ENCODE measurements at places on chromosomes 2 and 18.

DNA sequence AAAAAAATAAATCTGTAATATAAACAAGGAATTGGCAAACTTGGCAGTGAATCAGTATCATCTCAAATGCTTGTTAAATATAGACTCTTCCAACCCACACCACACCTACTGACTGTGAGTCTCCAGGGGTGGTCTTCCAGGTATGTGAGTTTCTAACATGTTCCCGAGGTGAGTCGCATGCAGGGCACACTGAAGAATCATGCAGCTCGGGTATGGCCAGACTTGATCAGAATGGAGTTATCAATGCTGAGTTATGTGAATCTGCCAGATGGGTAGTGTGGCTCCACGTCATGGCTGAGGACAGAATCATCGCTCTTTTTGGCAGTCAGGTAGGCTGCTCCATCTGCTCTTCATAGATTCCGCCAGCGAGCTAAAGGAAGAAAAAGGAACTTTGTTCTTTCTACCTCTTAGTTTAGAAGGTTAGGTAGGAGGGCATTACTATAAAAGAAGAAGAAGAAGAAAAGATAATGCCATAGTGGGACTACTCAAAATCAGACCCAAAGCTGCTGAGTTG is 1279.7 kb upstream of the ZEB2 start:
- no peak for DNase-seq

DNA sequence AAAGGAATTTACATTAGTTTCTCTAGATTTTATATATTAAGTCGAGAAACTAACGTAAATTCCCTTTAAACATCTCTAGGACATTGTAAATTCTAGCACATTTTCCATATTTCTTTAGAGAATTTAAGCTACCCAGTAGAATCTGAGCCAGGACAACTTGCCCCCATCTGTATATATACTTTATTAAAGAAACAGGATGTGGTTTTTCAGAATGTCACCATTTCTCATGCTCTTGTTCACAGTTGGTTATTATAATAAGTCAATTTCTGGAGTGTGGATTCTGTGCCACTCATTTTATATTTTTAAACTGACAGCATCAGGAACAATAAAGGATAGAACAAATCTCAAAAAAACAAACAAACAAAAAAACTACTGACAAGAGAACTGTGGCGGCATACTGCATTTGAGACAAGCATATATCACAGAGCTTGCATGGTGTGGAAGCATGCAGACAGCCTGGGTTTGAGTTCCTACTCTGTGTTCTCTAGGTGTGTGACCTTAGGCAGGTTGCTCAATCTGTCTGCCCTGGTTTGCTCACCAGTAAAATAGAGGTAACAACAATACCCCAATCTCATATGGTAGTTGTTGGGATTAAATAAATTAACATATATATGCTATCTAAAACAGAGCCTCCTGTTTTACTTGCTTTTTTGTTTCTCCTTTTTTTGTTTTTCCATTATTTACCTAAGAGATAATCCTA is 61.4 kb upstream of the DNER start:
- no peak for DNase-seq

- DNase-seq: no peak
Observed at GRCh38 chr2:197628043-197628500, 47.3 kb downstream of the RFTN2 start.

DNA sequence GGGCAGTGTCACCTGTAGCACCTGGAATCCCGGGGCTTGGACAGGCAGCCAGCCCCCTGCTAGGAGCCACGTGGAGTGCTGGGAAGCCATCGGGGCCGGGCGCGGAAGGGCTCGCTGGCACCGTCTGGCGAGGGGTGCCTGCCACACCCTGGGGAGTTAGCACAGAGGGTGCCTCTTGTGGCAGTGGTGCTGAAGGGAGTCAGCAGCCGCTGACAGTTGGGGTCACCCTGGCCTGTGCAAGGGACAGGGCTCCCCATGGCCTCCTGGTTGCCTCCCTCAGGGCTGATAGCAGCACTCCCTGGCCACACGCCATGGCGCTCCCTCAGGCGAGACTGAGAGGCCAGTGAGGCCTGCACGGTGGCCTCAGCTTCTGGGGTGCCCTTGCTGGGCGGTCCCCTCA is 13.9 kb upstream of the D2HGDH start:
- no peak for DNase-seq

DNA sequence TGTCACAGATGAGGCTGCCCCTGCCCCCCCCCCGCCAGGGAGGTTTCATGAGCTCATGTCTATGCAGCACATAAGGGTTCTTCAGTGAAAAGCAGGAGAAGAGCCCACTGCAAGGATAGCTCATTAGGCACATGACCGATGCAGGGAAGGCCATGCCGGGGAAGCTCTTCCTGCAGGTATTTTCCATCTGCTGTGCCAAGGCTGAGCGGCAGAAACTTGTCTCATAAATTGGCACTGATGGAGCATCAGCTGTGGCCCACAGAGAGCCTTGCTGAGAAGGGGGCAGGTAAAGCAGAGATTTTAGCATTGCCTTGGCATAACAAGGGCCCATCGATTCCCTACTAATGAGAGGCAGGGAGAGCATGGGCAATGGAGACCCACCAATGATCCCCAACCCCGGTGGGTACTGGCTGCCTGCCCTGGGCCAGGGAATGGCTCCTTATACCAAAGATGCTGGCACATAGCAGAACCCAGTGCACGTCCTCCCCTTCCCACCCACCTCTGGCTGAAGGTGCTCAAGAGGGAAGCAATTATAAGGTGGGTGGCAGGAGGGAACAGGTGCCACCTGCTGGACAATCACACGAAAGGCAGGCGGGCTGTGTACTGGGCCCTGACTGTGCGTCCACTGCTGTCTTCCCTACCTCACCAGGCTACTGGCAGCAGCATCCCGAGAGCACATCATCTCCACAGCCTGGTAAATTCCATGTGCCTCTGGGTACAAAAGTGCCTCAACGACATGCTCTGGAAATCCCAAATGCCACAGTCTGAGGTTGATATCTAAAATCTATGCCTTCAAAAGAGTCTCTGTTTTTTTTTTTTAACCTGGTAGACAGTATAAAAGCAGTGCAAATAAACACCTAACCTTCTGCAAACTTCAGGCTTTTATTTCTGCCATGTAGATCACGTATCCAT is 41.4 kb downstream of the STEAP3 start:
- DNase-seq: peak; percentile 79

DNA sequence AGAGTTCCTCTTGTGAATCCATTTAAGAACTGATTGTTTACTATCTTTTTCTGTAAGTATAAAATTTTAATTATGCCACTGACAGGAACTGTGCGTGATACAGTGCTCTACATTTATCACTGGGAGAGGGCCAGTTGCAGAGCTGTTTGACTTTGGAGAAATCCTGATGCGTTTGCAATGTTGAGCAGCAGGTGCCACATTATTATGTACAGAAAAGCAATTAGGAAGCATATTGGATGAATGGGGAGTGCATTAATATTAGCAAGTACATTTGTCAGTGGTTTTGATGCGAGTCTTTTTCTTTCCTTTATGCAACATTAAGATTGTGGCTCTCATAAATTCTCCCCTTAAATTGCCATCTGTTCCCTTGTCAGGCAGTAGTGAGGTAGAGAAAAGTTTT is 302.3 kb upstream of the FANCL start:
- DNase-seq: no peak

DNA sequence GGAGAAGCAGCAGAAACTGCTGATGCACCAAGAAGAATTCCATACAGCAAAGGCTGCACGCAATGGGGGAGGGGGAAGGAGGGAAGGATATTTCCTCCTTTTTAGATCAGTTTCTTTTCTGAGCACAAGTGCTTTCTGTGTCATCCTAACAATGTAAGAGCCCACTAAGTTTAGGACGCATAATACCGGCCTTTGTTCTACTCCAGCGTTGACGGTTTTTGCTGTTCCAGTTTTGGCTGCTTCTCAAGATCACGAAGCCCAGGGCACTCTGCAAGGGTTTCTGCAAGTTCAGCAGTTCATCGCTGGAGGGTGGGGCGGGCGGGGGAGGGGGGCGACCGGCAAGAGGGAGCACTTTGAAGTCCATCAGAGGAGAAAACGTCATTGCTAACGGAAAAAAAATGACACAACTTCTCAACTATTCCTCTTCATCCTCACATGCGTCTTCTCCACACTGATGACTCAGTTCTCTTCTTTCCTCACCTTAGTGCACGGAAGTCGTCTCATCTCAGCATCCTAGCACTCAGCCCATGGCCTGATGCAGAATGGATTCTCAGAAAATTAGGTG is 8.7 kb downstream of the FAM178B start:
- DNase-seq: no peak

GRCh38 chr2:34533585-34534183 is 934.6 kb upstream of the FAM98A start:
- DNase-seq: no peak

GRCh38 chr18:74063023-74063422 is 84.6 kb downstream of the FBXO15 start:
- DNase-seq: no peak

DNA sequence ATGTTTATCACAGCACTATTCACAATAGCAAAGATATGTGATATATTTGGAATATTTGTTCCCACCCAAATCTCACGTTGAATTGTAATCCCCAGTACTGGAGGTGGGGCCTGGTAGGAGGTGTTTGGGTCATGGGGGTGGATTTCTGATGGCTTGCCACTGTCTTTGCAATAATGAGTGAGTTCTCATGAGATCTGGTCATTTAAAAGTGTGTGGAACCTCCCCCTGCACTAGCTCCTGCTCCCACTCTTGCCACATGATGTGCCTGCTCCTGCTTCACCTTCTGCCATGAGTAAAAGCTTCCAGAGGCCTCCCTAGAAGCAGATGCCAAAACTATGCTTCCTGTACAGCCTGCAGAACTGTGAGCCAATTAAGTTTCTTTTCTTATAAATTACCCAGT is 72.2 kb upstream of the DYNC1I2 start:
- DNase-seq: no peak

DNA sequence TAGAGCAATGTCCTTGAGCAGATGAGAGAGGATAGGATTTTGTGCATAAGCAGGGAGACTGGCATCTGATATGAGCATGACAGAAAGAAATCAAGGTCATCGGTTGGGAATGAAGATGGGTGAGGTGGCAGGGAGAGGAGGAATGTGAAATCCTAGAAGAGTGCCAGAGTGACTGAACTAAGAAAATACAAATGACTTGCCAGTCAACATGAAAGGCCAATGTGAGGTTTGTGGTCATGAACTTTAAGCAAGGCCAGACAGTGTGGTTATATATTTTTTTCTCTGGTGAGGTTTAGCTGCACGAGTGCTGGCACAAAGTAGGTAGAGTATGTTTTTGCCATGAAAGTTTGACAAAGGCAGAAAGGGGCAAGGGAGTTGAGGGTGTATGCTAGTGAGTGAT is 21.2 kb downstream of the QPCT start:
- no peak for DNase-seq

- no peak for DNase-seq
Observed at GRCh38 chr2:3966470-3966869, 263.1 kb downstream of the DCDC2C start.

GRCh38 chr2:23525137-23525765 is 140.3 kb downstream of the KLHL29 start:
- no peak for DNase-seq

- no peak for DNase-seq
Observed at GRCh38 chr2:48851161-48851560, 95.6 kb upstream of the LHCGR start.

- no peak for DNase-seq
Observed at GRCh38 chr18:23107718-23108117, 27.6 kb upstream of the CABLES1 start.

DNA sequence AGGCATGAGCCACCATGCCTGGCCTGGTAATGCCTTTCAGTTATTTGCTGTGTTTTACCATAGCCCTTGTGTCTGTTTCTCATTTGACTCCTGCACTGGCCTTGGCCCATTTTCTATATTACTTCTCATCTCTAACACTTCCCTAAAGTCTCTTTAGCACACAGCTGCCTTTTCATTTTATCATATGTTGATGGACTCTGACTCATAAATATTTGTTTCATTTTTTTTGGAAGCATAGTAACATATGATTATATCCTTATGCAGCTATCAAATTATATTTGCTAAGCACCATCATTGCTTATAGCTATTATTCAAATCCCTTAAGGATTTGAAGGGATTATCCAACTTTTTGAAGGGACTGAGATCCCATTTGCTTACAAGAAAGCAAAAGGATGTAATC is 320.3 kb downstream of the GPD2 start:
- DNase-seq: no peak

DNA sequence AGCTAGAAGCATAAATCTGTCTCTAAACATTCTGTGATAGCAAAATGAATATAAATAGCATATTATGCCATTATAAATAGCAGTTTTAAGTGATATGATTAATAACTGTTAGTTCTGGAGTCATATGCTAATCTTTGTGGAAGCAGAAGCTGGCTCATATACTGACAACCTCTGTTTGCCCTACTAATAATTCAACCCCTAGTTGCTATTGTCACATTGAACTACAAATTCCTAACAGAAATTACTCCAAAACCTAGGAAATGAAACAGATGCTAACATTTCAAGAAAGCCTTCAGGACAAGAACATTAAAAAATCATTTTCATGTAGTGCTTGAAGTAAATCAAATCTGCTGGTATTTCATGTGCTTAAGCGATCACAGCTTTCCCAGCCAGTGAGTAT is 28.2 kb downstream of the CALCRL start:
- no peak for DNase-seq

All from vagina (tissue), 2 donors.